ENCODE measurements at places on chromosomes 1 and 21.

GRCh38 chr1:16927711-16928485 is 6.2 kb downstream of the CROCC start:
- DNase-seq: no peak

DNA sequence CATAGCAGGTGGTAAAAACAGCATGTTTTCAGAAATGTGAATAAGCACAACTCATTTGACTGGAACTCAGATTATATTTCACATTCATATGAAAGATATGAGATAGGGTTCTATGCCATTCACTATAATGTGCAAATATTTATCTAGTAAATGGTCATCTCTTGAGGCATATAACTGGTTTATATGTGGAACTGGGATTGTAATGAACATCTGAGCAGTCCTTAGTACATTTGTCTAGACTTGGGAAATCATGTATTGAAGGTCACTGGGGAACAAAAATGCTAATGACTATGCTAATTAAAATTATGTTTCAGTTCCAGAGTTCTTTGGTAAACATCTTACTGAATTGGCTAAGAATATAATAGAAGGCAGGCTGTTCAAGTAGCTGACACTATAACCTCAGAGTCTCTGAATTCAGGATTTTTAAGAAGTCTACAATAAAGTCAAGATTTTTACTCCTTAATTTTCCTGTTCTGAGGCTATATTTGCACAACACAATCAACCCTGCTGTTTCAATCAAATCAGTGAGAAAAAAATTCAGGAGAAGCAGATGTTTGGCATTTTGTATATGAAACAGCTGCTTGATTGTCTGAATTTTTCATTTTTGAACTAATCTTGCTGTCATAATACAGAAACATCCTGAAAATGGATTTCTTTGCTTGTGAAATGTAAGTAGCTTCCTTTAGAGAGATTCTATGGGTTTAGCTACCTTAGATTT is 244.8 kb upstream of the RGS18 start:
- no peak for DNase-seq

DNA sequence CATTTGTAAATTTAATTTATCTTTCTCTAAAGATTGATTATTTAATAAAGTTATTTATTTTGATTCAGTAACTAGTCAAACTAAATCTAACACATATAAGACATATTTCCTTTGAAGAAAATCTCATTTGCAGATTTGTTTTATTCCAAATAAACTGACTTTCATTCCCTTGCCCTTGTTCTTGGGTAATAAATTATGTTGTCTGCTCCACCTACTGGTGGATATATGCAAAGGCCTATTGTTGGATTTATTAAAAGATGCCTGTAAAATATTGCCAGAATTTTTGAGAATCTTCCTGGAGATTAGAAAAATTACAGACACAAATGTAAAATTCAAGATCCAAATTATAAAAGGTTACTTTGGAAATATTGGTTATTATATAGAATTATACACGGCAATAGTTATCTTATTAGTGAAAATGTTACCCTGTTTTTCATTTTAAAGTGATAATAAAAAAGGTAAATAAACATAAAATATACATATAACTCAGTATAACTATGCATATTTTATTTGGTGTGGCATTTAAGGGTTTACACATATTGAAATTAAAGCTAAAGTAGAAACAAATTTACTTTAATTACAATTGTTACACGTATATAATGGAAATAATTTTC is 116.1 kb downstream of the SPATA17 start:
- DNase-seq: no peak

DNA sequence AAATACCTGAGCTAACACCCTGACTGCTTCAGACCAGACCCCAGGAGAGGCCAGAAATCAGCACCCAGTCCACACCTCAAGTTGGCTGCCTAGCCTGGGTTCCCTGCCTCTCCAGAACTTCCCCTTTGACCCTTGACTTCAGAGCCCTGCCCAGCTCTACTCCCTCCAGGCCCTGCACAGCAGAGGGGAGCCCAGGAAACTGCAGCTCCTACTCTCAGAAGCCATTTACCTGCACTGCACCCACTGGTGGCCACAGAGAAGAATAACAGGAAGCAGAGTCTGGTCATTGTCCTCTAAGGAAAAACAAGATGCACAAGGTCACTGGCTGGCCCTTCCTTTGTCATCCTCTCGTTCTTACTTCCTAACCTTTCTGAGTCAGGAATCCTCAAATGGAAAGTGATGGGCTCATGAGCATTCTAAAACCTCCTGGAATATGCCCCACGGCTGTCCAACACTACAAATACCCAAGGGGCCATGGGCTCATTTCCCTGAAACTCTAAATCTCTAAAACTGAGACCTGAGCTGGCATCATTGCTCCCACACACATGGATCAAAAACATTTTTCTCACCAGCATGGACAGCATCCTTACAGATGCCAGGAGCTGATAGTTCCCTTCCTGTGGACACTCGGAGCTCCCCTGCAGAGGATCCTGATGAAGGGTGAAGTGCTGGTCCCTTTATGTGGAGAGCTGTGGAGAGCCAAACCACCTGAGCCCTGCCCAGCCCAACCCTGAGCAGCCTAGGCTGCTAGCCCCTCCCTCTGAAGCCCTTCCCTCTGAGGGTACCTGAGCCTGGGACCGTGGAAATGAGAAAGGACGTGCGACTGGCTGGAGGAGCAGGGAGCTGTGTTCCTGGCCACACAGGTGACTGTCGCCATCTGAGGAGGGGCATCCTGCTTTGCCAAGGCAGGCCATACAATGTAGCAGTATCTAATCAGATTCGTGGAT is at the start of gene ITLN2:
Gene ITLN2 (minus strand): TSS at position 652 of the 947 bp plus-strand sequence. CDS start 68 bp downstream, at position 584.
- DNase-seq: no peak

DNA sequence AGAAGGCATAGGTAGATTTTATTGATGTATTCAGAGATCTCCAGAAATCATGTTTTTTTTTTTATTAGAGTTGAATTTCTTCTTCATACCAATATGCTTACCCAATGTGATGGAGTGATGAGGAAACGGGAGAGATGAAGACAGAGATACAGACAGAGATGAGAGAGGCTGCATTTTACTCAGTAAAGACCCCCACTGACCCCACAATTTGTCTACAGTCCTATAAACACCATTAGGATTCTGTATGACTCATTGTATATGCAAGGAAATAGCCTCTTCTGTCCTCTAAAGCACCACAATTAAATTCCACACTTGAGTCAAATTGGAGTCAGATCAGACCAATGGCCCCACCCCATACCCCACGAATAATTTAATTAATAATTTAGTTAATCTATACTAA is 44.0 kb downstream of the RUNX1 start:
- no peak for DNase-seq

DNA sequence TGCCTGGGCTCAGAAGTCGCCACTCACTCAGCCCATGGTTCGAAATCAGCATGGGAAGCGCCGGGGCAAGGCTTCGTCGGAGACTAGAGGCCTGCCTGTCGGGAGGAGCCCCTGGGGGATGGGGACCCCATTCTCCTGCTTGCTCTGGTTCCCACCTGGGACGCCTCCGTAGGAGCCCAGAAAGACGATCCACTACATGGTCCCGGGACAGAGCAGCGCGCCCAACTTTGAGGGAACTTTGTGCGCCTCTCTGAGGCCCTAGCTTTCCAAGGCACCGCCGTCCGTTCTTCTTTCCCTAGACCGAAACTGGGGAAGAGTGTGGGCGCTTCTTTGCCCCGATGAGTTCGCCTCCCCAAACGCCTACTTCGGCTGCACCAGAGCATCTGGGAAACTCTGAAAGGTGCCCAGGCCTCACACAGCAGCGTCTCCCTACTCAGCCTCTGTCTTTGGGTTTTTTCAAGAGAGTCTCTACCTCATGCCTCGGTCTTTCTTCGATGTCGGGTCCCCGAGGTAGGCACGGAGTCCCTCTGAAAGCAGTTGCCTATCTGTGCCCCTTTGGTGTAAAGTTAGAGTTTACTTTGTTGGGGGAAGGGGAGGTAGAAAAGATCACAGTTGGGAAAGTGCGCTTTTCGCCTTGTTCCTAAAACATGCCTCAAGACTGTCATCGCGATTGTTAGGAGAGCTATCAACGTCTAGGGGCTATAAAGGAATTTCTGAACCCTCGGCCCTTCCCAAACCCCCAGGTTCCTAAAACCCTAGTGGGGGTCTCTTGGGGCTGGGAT is 14.0 kb downstream of the NR5A2 start:
- no peak for DNase-seq

DNA sequence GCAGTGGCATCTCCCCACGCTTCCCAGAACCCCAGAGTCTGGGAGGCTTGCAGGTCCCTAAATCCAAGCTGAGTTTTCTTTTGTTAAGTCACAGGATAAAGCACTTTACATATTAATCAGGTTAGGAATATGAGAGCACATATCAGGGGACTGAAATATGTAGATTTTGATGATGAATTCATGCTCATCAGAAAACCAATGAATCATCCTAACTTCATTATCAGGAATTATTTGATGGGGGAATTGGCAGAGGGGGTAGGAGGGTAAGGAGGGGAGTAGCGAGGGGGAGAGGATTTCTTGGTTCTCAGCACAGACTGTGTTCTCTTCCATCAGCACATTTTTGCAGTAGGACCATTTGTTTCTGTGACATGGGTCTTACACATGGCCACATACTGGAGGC is 32.1 kb downstream of the HMGB4 start:
- DNase-seq: no peak

GRCh38 chr1:162381383-162381782 is at the start of gene C1orf226:
C1orf226 (plus strand) TSS chr1:162381728; CDS start chr1:162381902, 174 bp downstream.
- DNase-seq: no peak

DNA sequence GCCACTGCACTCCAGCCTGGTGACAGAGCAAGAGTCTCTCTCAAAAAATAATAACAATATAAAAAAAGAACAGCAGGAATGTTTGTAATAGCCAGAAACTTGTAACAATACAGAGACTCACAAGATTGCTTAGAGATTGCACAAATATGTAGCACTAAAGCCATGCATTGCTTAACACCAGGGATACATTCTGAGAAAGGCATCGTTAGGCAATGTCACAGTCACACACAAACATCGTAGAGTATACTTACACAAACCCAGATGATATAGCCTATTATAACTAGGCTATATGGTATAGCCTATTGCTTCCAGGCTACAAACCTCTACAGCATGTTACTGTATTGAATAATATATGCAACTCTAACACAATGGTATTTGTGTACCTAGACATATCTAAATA is 45.3 kb downstream of the GPATCH2 start:
- no peak for DNase-seq

- DNase-seq: no peak
These were observed 88.9 kb upstream of the WLS start for GRCh38 chr1:68321084-68321685.

DNA sequence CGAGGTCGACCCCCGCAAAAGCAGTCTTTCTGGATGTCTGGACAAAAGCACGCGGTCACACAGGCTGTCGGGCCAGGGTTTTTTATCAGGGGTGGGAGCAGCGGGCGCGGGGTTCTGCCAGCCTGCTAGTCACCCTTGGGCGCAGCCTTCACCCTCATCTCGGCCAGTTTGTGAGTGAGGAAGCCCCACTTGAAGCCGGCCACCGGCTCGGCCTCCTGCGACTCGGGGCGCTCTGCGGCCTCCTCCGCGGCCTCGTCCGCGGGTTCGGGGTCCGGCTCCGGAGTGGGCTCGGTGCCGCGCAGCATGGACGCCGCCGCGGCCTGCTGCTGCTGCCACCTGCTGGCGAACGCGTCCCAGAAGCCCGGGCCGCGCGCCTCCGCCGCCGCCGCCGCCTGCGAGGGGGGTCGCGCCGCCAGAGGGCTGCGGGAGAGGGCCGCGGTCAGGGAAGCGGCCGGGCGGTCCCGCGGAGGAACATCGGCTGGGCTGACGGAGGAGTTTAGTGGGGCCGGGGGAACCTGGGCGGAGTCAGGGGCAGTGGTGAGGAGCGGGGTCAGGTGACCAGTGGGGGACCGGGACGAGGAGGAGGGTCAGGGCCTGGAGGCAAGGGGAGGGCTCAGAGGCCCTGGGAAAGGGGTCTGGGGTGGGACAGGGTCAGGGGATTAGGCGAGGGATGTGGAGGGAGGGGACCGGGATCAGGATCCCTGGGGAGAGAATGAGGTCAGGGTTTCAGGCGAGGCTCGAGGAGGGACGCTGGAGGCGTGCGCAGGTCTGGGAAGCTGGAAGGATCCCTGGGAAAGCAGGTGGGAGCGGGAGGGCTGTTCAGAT is 4.5 kb downstream of the C1orf232 start:
- DNase-seq: no peak

DNA sequence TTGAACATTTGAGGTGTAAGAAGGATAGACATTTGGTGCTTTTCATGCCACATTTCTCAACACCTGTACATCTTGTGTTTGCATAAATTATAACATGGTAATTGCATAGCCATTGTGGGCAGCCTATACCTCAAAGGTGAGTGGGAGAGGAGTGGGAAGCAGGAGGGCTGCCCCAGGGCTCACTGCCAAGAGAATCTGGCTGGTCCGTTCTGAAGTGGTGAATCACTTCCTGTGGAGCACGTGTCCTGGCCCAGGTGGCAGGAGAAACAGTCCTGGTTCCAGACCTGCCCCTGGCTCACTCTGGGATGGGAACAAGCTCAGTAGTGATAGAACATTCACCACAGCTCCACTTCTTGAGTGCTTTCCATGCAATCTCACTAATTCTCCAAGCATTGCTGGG is 11.6 kb upstream of the OLFML2B start:
- no peak for DNase-seq

DNA sequence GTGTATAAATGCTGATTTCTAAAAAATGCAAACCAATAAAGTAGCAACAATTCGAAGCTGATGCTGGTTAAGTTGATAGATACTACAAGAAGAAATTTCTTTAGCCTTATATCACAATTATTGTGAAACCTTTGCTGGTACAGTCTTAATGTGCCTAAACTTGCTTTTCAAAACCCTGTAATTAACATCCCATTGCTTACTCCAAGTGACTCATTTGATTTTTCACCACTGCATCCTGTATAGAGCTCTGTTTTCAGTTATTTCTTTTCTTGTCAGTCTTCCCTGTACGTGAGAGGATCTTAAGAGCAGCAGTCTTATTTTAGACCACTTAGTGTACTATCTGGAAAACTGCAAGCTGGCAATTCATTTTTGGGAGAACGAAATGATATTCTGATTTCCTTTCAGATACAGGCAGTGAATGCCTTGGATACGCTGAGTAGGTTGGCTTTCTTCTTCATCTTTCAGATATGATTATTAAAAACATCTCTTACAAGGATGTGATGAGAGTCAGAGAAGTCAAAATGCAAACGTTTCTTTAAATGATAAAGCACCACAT is 210.3 kb downstream of the KCTD3 start:
- DNase-seq: no peak

GRCh38 chr1:165616054-165616612 is 14.9 kb upstream of the MGST3 start:
- no peak for DNase-seq

DNA sequence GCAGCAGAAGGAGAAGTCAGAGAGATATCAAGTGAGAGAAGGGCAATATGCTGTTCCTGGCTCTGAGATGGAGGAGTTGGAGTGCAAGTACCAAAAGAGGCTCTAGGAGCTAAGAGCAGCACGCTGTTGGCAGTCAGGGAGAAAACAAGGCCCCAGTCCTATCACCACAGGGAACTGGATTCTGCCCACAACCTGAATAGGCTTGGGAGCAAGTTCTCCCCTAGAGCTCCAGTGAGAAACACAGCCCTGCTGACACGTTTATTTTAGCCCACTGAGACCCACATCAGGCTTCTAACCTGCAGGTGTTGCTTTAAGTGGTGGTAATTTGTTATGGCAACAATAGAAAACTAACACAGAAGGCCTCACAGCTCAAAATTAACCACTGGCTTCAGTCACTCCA is 31.8 kb upstream of the ZNF644 start:
- DNase-seq: no peak

- DNase-seq: no peak
These were observed 4.0 kb downstream of the STPG1 start for GRCh38 chr1:24409535-24409934.
